ENCODE measurements at places on chromosomes 7 and 10.

- no peak for DNase-seq
These were observed 45.6 kb downstream of the TPST1 start for GRCh38 chr7:66250711-66251110.

DNA sequence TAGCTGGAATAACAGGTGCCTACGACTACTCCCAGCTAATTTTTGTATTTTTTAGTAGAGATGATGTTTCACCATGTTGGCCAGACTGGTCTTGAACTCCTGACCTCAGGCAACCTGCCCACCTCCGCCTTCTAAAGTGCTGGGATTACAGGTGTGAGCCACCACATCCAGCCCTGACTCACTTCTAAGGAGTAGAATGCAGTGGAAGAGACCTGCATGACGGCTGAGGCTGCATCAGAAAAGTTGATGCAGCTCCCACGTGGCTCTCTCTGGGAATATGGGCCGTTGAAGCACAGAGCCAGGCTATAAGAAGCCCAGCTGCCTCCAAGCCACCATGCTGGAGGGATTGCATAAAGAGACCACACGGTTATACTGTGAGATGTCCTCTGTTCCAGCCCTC lies 21.6 kb upstream of the ASL start:
- DNase-seq: no peak

DNA sequence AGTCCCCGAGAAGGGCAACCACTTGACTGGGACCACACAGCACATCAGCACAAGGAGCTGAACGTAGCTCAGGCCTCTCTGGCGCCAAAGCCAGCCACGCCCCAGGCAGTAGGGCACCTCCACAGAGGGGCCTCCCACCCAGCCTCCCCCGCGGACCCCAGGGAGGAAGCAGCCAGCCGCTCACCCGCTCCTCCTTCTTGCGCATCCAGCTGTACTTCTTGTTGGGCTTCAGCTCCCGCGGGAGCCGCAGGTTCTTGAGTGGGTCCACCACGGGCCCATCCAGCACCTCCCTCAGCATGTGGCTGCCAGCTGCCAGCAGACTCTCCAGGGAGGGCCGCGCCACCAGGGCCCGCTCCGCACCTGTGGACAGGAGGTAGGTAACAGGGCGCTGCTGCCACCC lies 61.2 kb downstream of the TNRC18 start:
- DNase-seq: no peak

- DNase-seq: no peak
These were observed 148.4 kb upstream of the C7orf33 start for GRCh38 chr7:148442141-148442655.

- DNase-seq: no peak
These were observed 17.3 kb upstream of the ARL4A start for GRCh38 chr7:12670000-12670729.

DNA sequence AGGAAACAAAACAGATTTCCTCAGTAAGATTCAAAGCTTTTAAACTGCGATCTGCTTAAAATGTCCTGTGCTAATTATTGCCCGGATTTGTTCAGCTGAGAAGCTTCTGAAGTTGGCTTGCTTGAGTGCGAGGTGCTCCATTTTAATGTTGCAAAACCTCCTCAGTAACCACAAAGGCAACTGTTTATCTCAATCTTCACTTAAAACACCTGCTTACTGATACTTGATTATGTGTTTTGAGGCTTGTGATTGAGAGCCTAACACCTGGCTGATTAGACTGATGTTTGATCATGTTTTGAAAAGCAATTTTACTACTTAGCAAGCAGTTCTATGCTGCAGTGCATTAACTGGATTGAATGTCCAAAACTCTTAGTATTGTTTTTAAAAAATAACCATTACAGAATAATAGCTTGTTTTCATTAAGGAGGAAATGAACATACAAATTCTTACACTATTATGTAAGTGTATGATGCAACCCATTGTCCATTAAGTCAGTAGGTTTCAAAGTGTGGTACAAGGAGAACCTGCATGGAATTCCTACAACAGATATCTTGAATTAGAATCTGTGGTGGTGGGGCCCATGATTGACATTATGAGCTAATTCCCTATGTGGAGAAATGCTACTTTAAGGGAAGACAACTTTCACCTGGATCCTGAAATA lies 96.9 kb upstream of the FAM180A start:
- DNase-seq: no peak

- no peak for DNase-seq
These were observed at the start of gene C1QL3 for GRCh38 chr10:16521311-16522016. C1QL3 (minus strand) TSS chr10:16521879; CDS start chr10:16521065, 814 bp downstream.

- DNase-seq: no peak
These were observed 74.0 kb downstream of the ZMIZ1 start for GRCh38 chr10:79142522-79143309.

GRCh38 chr7:19377611-19378344 lies 232.6 kb upstream of the FERD3L start:
- no peak for DNase-seq

Data from stimulated activated CD4-positive, alpha-beta T cell treated with anti-CD3 and anti-CD28 coated beads, Interleukin-1b, Interleukin-23, amount 100 ng/mL, for 1 hour (primary cell).